ENCODE measurements at places on chromosomes 2 and 18.

DNA sequence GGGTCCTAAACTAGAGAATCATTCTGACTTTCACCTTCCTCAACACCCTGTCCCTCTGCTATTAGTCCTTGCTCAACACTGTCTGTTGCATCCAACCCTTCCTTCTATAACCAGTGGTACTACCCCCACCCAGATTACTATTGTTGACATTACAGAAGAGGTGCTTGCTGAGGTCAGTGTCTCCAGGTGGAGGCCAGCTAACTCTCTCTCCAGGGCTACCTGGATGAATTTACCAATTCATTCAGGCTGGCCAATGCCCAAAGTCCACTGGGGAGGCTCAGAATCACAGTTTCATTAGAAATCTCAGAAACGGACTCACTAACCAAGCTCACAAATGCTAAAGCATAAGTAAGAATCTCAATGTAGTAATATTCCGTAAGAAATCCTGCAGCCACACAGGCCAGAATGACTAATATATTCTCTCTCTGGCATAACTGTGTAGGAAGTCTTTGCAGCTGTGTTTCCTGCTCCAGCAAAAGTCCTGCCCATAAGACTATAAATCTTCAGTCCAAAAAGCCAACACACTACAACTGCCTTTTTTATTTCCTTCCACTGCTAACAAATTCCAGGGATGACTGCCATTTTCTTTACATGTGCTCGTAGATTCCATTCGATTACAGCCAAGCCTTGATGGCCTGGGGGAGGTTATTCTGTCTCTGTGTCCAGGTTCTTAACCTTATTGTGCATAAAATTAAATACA lies 10.0 kb upstream of the TTR start:
- H3K4me1 ChIP-seq: no peaks in the 10 kb centered on the region
- H3K27me3 ChIP-seq: no peaks in the 10 kb centered on the region
- no peaks in the 10 kb centered on the region for H3K36me3 ChIP-seq

GRCh38 chr18:74622072-74622471 lies 24.4 kb downstream of the ZNF407 start:
- H3K27me3 ChIP-seq: no peaks in the 10 kb centered on the region
- H3K4me3 ChIP-seq: no peak overlapping the region
- H3K27ac ChIP-seq: no peak overlapping the region
- no peaks in the 10 kb centered on the region for H3K36me3 ChIP-seq
- H3K4me1 ChIP-seq: peaks cover 3% of the 10 kb centered on the region
- DNase-seq: no peak

DNA sequence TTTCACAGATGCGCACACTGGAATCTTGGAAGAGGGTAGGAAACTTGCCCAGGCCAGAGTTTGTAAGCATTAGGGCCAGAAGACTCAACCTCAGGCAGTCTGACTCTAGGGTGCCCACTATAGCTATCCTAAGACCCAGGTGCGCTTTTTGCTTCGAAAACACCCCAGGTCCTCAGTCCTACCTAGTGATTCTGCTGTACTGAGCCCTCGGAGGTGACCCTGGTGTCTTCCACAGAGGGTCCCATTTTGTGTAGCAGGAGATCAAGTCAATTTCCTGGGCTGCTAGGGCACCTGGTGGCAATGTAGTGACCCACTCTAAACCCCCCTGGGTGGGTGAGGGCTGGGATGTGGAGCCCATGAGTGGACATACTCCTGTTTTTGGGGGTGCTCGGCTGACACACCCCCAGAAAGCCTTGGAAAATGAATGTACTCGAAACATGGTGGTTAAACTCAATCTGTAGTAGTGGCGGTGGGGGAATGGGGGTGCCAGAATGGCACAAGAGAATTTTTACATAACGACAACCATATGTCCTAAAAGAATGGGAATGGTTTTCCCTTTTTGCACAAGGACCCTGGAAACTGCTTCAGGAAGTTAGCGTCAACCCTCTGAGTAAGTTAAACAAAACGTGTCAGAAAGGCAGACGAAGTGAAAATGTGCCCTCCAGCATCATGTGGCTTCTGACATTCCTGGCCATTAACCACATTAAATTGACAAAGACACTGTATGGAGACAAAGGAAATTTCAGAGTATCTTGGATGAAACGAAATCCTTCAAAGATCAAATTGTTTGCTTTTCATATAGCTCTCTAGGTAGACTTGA lies 218.0 kb upstream of the COPS8 start:
- no peak overlapping the region for H3K4me3 ChIP-seq
- DNase-seq: no peak
- peaks cover 9% of the 10 kb centered on the region for H3K4me1 ChIP-seq
- peaks cover 15% of the 10 kb centered on the region for H3K27me3 ChIP-seq

- no peaks in the 10 kb centered on the region for H3K27me3 ChIP-seq
- no peak overlapping the region for H3K27ac ChIP-seq
- DNase-seq: no peak
- H3K36me3 ChIP-seq: no peaks in the 10 kb centered on the region
- H3K4me1 ChIP-seq: no peaks in the 10 kb centered on the region
Observed at GRCh38 chr2:150750720-150751119, 263.3 kb upstream of the RND3 start.

DNA sequence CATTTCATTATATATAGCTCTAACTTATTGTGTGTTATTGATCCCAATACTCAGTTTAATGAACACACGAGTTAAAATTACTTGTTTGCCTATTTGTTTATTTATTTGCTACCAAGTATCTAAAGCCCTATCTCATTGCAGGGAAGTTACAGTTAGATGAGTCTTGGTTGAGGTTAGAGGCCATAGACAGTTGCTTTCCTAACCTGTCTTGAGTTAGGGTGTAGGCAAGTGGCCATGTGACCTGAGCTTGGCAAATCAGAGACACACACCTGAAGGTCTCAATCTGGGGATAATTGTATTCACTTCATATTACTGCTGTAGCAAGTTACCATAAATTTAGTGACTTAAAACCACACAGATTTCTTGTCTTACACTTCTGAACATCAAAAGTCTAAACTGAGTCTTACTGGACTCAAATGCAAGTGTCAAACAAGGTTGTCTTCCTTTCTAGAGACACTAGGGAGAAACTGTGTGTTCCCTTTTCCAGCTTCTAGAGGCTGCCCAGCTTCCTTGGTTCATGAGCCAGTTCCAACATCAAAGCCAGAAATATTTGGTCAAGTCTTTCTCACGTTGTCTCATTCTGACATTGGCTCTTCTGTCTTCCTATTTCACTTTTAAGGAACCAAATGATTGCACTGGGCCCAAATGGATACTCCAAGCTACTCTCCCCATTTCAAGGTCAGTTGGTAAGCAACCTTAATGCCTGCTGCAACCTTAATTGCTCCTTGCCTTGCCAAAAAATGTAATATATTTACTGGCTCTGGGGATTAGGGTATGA lies 39.7 kb downstream of the COL3A1 start:
- H3K36me3 ChIP-seq: no peaks in the 10 kb centered on the region
- H3K4me1 ChIP-seq: no peaks in the 10 kb centered on the region
- no peak for DNase-seq
- H3K27me3 ChIP-seq: no peaks in the 10 kb centered on the region
- no peak overlapping the region for H3K27ac ChIP-seq
